Ammon's horn (tissue), 1 donor: ENCODE measurements at places on chromosomes 3 and 15.

DNA sequence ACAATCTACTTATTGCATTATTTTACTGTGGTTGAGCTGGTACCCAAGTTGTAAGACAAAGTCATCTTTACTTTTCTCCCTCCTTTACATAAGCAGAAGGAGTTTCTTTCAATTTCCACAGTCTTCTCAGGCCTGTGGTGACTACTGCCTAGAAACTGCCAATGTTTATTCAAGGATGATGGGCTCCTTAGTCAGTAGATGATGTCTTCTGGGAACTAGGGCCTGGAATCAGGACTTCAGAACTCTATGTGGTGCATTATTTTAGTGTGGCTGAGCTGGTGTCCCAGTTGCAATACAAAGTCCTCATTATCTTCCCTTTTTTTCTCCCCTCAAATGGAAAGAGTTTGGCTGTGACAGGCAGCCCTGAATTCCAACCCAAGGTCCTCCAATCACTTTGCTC is 1762.5 kb downstream of the SI start:
- no peak for DNase-seq

DNA sequence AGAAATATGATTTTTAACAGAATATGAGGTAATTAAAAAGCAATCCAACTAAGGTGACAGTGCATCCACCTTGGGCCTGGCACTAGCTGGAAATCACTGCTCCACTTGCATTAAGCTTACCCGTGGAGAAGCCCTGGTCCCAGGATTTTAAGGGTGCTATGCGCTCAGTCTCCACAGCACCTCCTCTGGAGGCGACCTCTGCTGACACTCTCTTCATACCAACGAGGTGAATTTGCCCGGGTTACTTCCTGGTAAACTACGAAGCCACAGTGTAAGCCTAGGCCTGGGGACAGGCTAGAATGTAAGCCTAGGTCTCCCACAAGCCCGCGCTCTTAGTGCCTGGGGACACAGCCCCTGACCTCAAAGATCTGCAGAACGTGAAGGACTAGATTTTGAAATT is 793 bp downstream of the APOD start:
- peak; percentile 48 for DNase-seq

DNA sequence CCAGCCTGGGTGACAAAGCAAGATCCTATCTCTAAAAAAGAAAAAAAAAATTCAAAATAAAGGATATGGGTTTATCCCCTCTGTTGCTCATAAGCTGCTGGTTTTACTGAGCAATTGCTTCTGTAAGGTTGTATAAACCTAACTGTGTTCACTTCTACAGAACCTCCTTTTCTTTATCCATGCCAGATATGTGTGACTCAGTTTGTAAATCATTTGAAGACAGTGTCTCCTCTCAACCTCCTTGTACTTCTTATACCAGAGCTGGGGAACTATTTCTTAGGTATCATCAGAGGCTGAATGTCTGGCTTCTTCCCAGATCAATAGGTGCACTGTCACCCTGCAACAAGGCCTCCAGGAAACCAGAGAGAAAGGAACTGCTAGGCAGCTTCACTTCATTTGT is 273.8 kb downstream of the CD47 start:
- no peak for DNase-seq

- DNase-seq, result no peak
Measured at GRCh38 chr3:16482194-16482769, 31.2 kb downstream of the RFTN1 start.

DNA sequence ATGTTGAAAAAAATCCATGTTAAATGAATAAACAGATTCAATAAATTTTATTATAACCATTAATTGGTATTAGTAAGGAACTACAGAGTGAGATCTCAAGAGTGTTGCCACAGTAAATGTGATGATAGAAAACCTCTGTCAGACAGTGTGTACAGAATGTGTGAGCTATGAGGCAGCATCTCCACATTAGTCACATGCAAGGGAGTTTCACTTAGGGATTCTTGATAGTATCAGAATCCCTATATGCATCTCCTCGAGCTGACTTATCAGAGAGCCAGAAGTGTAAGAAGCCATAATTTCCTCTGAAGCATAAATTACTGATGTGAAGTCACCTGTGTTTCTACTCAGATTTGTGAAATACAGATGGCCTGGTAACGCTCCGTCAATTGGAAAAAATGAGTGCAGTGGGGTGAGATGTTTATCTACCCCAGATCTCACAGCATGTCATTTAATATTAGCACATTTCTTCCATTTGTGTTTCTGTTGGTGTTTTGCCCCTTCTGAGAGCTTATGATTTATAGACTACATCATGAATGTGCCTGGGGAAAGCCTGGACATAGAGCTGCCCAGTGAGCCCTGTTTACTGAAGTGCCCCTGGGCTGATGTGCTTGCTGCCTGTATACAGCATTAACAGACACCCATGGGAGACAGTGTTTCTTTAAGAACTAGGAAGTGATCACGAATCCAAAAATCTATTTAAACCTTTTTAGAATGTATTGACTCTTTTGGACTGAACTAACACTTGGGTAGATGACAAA is 262.4 kb downstream of the CPNE4 start:
- DNase-seq, result no peak

- no peak for DNase-seq
Measured at GRCh38 chr15:45606841-45607240, 19.7 kb downstream of the BLOC1S6 start.

GRCh38 chr3:161388855-161389254 is 17.5 kb upstream of the SPTSSB start:
- no peak for DNase-seq

- peak; percentile 64 for DNase-seq
Measured at GRCh38 chr15:27683121-27683520, 416.0 kb downstream of the OCA2 start.

DNA sequence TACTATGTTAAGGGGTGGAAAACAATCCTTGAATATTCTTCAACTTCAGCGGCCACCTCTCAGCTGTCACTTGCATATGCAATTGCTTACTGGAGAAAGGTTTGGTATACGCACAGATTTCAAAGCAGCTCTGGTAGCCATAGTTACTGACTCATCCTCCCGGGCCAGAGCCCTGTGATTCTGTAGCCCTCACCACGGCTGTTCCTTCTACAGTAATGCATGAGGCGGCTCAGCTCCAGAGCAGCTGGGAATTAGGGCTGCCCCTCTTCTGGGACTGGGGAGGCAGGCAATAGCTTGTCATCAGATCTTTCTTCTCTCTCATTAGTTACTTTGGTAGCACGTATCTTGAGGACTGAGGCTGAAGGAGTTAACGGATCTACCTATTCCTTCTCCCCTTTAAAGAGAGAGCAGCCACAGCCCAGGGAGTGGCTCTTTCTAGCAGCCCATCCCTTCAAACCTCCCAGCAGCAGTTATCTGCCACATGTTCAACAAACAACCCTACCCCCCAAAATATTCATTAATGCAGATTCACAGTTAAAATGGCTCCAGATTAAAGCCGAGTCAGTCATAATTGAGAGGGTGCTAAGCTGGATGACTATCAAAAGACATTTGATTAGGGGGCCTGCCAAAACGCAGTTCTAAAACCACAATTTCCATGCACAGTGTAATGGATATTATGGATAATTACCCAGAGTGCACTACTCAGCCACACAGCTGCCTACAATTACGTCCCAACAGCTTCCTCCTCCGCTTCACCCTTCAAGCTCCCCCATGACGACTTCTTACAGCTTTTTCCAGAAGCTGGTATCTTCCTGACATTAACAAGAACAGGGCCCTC is 54.7 kb downstream of the ETV5 start:
- DNase-seq, result peak; percentile 43

- no peak for DNase-seq
Measured at GRCh38 chr15:92636908-92637481, 18.6 kb downstream of the FAM174B start.

DNA sequence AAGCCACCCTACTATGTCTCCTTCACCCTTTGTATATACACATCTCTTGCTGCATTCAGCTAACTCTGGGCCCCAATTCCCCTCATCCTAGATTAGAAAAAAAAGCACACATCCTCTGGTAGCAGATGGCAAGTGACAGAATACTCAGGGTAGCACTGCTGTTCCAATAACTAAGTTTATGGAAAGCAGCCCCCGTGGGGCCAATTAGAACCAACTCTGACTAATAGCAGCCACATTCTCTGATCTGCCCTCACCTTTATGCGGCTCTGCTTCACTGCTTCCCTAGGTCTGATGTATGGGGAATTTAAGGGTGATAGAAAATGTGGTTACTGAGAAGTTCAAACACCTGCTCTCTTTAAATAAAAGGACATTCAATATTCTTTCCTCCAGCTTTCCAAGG is 74.9 kb upstream of the SETMAR start:
- peak; percentile 23 for DNase-seq

GRCh38 chr15:65370885-65371284 is 6.9 kb downstream of the IGDCC3 start:
- no peak for DNase-seq

DNA sequence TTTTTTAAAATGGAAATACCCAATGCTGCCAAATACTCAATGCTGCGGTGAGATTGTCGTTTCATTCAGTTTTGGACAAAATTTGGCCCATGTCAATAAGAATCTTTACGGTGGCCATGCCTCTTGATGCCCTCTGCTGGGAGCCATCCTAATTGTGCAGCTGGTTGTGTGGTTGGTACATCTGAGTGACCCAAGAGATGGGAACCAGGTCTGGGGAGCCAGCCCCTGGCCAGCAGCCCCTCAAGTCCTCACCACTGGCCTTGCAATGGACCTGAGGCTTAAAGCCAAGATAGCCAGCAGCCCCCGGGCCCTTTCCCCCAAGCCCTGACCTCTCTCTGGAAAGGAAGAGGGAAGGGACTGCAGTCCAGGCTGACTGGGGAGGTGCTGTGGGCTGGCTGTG is 36.4 kb upstream of the ESYT3 start:
- DNase-seq, result peak; percentile 48

DNA sequence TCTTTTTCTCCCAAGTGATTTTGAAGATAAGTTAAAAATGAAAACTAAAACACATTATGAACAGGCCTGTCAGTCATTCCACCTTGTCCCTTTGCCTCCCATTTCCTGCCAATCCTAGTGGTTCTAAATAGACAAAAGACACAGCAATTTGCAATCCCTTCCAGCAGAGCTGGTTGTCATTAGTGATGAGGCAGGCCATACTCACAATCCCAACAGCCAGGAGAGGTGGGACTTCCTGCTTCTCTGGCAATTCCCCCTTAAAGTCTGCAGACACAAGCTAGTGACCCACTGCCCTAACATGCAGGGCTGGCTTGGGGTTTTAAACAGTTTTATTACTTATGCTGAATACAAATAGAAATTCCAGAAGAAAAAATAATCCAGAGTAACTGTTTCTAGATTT is 38.4 kb upstream of the RBP1 start:
- no peak for DNase-seq

DNA sequence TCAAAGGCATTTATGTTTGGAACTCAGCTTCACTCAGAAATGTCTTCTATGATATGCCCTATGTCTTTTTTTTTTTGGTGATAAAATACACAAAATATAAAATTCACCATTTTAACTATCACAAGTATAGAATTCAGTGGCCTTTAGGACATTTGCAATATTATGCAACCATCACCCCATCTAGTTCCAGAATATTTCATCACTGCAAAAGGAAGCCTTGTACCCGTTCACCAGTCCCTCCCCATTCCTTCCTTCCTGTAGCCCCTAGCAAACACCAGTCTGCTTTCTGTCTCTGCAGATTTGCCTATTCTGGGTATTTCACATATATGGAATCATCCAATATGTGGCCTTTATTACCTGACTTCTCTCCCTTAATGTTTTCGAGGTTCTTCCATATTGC is 134.8 kb downstream of the ADAMTS9 start:
- no peak for DNase-seq

- no peak for DNase-seq
Measured at GRCh38 chr3:45261333-45262110, 35.4 kb upstream of the TMEM158 start.

DNA sequence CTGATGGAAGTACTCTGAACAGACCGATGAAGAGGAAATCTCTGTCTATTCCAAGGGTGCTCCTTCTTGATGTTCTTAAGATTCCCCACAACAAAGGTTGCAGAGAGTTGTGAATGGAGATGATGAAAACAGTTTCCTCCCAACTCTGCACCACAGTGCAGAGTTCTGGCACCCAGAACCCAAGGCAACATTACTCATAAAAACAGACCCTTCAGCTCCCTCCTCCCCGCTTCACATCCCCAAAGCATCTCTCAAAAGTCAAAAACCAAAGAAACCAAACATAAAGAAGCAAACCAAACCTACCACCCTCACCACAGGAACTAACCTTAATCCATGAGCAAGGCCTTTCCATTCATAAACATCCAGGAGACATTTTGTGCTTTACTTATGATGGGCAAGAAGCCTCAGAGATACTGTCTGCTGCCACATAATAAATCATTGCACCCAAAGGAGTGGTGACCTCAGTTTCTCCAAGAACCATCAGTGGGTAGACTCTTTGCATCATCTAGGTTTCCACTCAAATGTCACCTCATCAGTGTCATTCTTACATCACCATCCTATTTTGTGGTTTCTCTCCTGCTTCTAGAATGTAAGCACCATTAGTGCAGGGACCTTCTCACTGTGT is 13.2 kb downstream of the PCOLCE2 start:
- no peak for DNase-seq

DNA sequence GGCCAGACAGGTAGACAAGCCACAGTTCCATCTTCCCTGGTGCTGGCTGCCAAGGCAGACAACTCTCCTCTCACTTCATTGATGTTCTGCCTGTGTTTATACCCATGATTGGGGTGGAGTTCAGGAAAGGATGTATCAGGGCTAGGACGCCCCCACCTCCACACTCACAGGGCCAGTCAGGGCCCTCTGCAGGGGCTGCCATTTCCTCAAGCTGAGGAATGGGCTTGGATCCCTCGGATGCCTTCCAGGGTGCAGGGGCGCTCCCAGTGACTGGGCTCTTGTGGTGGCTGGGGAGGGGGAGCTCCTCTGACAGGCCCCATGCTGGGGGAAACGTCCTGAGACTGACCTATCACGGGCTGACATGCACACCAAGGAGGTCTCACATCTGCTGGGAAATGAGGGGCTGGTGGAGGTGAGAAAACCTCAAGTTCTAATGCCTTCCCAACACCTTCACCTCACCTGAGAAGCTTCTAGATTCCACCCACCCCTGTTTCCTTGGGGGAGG is 31.4 kb downstream of the SEMA7A start:
- DNase-seq, result no peak

GRCh38 chr3:14418296-14419250 is 16.2 kb downstream of the SLC6A6 start:
- peak; percentile 48 for DNase-seq

DNA sequence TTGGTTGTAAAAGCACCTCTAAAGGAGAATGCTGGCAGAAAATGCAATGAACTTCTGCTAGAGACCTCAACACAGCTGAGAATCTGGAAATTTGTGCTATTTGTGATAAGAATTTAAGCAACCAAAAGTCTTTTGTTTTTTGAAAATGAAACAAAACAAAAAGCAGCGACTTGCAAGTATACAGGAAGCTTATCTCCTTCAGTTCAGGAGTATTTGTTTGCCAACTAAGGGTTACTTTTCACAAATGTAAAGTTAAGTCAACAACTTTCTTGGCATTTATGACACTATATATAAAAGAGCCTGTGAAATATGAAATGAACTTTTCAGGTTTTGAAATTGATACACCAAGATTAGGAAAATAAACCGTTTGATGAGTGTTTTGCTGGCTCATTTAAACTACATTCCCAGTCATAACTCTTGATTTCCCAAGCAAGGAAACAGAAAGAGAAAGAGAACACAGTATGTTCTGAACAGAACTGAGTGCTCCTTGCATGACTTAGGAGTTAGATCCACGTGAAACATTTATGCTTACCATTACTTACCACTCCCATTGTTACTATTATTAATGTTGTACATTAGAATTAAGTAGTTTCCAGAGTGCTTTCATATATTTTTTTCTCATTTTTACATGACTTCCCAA is 92.3 kb upstream of the COL8A1 start:
- DNase-seq, result no peak

- DNase-seq, result no peak
Measured at GRCh38 chr3:156395961-156396710, 158.8 kb downstream of the SSR3 start.

GRCh38 chr3:58173669-58174398 is 36.9 kb downstream of the DNASE1L3 start:
- no peak for DNase-seq
